ENCODE measurements at places on chromosomes 2 and 18.
A peak's percentile ranks its signal among the peaks of the same experiment; 100 is the strongest.

- no peak for DNase-seq
Observed at GRCh38 chr18:26181343-26181826, 44.9 kb upstream of the TAF4B start.

DNA sequence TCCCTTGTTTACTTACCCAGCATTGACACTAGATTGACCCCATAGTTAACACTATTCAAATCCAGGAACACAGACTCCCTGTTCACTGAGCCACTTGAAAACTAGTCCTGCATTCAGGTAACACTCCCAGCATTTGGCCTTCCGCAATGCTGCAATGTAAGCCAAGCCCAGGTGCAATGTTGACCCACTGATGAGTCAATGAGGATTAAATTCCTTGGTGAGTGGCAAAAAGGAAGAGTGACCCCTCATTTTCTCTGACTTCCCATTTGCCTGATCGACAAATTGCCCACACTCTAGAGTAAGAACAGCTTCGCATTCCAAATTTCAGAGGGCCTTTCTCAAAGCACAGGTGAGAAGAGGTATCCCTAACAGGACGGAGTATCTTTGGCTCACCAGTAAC lies 251.9 kb downstream of the FBXO15 start:
- DNase-seq = no peak

GRCh38 chr2:136015699-136016098 lies 30.3 kb upstream of the DARS1 start:
- no peak for DNase-seq

DNA sequence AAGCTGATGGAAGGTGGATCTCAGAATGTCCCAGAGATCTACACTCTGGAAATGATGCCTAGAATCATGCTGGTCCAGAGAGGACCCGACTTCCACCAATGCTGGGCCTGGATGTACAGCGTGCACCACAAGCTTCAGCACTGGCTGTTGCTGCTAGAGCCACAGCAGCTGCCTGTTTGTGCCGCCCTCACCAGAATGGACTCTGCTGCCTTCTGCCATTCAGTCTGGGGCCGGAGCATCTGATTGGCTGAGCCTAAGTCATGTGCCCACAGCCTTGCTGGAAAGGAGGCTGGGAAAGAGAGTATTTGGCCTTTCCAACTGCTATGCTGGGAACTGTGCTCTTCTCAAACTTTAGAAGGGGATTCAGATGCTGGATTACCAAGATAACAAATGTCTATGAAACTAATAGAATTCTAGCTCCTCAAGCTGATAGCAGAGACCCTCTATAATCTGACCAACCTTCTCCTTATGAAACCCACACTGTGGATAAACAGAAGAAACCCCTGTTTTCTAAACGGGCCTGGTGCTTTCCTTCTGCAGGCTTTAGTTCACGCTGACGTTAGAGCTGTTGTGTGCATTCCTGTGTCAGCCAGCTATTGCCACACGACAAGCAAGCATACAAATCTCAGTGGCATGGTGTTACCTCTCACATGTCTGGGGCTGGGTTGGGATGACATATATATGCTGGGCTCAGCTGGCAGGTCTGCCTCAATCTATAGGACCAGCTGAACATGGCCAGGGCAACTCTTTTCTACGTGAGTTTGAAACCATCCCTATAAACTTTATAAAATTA lies 4.1 kb upstream of the LOXHD1 start:
- peak; percentile 80 for DNase-seq

- DNase-seq = no peak
Observed at GRCh38 chr2:68235090-68235489, 17.2 kb downstream of the PPP3R1 start.

DNA sequence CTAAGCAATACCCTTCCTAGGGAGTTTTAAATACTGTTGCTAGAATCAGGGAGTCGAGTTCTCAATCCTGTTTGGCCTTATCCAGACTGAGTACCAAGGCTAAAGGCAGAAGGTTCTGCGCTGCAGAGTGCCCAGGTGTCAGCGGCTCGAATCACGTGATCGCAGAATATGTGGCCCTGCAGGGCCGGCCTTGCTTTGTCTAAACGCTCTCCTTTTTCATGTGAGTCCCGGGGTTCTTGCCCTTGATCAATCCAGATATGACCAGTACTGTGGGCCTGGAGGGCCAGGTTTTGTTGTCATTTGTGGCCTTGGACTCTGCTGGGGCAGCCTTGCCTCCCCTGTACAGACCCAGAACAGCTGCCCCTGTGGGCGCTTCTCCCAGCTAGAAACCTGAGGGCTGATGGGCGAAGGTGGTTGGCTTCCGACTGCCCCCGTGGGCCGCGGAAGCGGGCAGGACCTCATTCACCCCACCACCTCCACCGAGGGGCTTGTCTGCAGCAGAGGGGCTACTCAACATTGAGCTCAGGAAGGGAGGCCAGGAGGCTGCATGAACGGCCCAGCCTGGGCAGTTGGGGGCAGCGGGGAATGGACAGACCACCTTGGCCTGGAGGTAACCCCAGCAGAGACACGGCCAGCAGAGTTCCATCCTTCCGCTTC lies 225.0 kb downstream of the ALPK2 start:
- DNase-seq = no peak

- no peak for DNase-seq
Observed at GRCh38 chr2:170467568-170468422, 247.3 kb upstream of the SP5 start.

DNA sequence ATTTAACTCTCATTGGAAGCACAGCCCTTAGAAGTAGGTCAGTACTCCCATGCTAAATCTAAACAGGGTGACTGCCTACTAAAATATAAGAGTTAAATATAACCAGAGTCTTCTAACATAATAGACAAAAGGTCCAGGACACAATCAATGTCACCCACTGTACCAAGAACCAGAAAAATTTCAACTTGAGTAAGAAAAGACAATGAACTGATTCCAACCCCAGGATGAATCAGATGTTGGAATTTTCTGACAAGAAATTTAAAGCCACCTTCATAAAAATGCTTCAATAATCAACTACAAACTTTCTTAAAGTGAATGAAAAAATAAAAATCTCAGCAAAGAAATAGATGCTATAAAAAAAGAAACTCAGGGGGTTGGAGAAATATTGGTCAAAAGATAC lies 71.3 kb upstream of the NPAS2 start:
- DNase-seq = no peak

GRCh38 chr2:16475586-16475985 lies 190.0 kb downstream of the CYRIA start:
- no peak for DNase-seq

- no peak for DNase-seq
Observed at GRCh38 chr2:9085353-9085752, 81.9 kb upstream of the MBOAT2 start.

GRCh38 chr18:54958704-54959625 lies at the start of gene CCDC68:
CCDC68 (minus strand) TSS chr18:54959461; CDS start chr18:54942791, 16,670 bp downstream.
- DNase-seq = no peak

DNA sequence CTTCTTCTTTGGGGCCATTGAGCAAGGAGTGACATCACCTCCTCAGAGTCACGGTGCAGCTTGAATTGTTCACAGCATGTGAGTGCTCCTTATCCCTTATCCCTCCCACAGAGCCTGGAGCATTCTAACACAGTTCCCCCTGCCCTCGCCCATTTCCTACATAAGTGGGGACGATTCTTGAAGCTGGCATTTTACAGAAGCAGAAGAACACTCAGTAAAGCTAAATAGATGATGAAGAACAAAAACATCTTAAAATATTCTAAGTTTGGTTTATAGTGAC lies 135.8 kb upstream of the APCDD1 start:
- no peak for DNase-seq

- DNase-seq = no peak
Observed at GRCh38 chr2:60260639-60261296, 292.7 kb downstream of the BCL11A start.

GRCh38 chr2:30272761-30273573 lies 41.6 kb downstream of the LBH start:
- DNase-seq = no peak

DNA sequence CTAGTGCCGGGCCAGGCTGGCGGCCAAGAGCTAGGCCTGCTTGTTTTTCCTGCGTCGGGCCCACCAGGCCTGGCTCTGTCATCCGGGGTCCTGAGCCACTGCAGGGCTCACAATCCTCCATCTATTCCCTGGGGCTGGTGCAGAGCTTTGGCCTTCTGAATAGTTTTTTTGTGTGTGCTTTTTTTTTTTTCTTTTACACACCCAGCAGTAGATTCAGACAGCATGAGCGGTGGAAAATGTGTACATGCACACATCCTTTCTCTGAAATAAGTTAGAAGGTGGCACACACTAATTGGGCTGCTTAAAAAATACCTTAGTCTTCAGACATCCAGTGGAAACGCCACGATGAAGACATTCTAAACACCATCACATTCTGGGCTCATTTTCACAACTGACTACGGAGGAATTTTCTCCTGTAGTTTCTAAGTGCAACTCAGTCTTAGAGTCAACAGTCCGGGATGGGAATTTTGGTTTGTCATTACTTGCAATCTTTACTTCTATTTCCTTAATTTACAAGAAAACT lies 6.1 kb downstream of the ZFP36L2 start:
- DNase-seq = no peak

DNA sequence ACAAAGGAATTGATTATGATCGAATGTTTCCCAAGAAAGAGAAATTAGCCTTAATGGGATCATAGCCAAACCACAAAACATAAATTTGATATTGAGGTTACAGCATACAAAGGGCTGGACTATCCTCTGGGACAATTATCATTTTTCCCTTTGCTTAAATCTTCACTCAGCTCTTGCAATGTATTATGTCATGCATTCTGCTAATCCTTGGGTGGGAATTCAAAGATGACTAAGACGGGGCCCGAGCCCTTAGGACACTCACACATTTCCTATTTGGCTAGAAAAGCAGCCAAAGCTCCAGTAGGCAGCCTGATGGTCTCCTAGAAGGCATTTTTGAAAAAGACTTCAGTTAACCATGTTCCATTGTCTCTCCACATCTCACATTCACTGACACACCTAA lies 17.2 kb upstream of the NMI start:
- no peak for DNase-seq

DNA sequence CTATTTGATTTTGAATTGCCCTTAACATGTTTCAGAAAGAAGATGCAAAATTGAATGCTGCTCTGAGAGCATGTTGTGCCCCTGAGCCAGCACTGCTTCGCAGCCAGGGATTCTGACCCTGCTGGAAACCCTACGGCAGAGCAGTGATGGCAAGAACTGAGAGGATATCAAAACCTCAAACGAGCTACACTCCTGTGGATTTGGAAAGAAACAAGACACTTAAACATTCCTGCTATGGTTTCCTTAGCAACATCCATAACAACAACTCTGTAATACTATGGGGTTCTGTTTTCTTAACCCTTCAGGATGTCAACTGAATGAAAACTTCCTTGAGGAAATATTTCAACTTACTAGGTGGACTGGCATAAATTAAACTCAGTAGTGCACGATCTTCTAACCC lies 649.1 kb downstream of the NYAP2 start:
- DNase-seq = no peak

- DNase-seq = no peak
Observed at GRCh38 chr18:31303771-31304170, 14.2 kb upstream of the DSG1 start.

DNA sequence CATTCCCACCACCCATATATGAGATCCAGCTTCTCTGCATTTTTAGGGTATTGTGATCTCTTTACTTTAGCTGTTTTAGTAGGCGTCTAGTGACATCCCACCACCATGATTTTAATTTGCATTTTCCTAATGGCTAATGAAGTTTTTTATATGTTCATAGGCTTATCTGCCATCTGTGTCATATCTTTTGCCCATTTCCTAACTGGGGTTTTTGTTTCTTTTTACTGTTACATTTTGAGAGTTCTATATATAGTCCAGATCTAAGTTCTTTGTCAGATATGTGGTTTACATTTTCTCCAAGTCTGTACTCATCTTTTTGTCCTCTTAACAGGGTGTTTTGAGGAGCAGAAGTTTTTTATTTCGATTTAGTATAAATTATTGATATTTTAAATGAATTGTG lies 39.6 kb downstream of the PTPN2 start:
- DNase-seq = no peak

GRCh38 chr2:128178650-128179460 lies 87.9 kb downstream of the UGGT1 start:
- DNase-seq = peak; percentile 15

- no peak for DNase-seq
Observed at GRCh38 chr2:103430191-103430590, 668.4 kb downstream of the TMEM182 start.

GRCh38 chr2:152651834-152652233 lies 65.4 kb downstream of the PRPF40A start:
- DNase-seq = no peak

- no peak for DNase-seq
Observed at GRCh38 chr2:30590407-30590806, 143.4 kb downstream of the LCLAT1 start.

- no peak for DNase-seq
Observed at GRCh38 chr2:62099523-62100175, 96.3 kb upstream of the B3GNT2 start.

DNA sequence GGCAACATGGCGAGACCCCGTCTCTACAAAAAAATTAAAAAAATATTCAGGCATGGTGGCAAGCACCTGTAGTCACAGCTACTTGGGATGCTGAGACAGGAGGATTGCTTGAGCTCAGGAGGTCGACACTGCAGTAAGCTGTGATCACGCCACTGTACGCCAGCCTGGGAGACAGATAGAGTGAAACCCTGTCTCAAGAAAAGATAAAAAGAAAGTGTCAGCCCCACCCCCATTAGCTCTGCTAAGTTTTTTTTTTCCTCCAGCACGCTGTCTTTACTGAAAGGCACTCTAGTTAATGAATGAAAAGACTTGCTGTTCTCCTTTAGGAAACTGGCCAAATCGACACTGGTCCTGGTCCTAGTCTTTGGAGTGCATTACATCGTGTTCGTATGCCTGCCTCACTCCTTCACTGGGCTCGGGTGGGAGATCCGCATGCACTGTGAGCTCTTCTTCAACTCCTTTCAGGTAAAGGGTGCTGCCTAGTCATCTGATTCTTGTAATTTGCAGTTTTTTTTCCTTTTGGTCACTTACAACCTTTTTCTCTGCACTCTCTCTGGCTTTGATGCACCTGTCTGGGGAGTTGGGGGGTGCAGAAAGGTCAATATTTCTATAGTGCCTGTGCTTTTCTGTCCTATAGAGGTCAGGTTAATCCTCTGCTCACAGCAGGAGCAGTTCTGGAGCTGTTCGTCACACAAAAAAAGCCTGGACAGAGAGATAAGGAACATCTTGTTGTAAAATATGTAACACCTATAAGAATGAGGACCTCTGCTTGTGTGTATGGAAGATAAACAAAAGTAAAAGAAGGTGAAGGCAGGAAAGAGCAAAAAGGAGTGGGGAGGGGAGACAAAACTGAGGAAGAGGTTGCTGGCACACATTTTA lies 82.3 kb downstream of the PTH2R start:
- DNase-seq = peak; percentile 4

DNA sequence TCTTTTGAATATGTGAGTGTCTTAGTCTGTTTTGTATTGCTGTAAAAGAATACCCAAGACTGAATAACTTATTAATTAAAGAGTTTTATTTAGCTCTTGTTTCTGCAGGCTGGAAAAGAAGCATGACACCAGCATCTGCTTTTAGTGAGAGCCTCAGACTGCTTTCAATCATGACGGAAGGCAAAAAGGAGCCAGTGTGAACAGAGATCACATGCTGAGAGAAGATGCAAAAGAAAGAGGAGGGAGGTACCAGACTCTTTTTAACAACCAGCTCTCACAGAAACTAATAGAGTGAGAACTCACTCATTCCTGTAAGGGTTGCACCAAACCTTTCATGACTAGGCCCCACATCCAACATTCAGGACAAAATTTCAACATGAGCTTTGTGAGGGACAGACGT lies 101.6 kb upstream of the HNMT start:
- no peak for DNase-seq
